ENCODE measurements at places on chromosomes 13 and 19.

DNA sequence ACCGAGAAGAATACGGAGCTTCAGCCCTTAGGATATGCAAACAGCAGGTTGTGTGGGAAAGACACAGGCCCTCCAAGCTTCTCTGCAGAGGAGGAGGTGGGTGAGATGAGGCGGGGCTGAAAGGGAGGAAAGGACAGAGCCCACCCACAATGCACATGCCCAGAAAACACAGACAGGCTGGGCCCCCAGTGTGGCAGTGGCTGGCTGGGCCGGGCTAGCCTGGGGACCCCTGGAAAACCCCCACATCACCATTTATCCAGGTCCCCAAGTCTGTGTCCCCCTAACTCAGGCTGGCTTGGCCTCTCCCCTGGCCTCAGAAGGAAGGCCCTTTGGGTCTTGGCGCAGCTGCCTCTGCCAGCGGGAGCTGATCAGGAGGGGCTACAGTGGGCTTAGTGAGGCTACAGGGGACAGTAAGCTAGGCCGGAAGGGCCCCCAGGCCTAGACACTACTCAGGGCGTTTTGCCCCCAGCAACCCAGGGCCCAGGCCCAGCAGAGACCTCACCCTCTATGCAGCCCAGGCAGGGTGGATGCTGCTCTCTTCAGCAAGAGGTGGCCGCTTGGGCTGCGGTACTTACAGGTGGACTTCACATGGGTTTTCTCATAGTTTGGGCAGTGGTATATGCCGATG, 119.5 kb downstream of the TUBA3C start:
- no peak for DNase-seq

DNA sequence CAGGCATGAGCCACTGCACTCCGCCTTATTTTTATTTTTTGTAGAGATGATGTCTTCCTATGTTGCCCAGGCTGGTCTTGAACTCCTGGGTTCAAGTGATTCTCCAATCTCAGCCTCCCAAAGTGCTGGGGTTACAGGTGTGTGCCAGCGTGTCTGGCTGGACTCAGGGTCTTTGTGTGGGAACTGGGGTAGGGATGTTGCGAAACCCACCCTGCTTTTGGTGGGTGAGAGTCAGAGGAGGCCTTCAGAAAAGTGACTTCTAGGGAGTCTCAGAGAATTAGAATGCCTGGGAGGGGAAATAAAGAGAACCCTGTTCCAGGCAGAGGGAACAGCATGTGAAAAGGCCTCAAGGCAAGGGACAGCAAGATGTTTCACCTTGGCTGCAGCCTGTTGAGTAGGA, 13.2 kb downstream of the TLE5 start:
- no peak for DNase-seq

GRCh38 chr13:110270507-110270906, 36.5 kb downstream of the COL4A1 start:
- DNase-seq: no peak

DNA sequence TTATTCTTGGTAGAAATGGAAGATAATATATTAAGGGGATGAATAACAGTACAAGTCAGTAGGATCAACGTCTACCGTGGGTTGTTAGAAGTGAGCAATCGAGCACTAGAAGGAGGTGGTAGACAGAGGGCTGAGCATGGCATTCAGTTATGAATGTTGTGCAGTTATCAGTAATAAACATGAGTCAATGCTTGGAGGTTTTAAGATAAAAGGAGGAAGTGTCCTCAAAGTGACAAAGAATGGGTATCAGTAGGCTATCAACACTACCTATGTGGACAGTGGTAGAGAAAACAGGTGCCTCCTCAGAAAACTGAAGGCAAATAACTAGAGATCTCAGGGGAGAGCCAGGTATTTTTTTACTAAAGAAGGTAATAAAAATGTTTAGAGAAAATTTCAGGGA, 1607.0 kb downstream of the PCDH9 start:
- DNase-seq: no peak

DNA sequence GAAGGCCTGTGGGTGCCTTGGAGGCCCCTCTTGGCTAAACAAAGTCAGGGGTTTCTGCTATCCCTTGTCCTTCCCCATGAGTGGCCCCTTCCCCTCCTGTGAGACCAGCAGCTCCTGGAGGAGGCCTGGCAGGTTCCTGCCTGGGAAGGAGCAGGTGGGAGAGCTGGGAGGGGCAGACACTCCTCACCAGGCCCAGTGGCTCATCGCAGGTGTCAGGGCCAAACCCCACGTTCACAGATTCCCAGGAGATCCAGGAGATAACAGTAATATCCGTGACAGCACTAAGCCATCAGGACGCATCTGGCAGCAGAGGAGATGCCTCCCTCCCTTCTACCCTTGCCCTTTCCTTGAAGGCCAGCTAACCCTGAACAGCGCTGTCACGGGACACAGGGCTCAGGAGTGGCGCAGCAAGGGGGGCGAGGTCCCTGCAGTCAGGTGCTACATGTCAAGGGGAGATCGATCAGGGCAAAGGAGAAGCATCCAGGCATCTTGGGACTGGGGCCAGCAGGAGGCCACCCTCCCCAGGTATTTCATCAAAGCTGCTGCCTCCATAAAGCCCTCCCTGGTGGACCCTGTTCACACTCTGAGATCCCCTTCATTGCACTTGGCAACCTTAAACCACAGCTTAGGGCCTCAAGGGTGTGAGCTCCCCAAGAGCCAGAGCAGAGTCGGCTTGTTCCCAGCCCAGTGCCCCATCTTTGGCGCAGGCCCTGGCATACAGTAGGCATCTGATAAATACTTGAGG, 4.8 kb downstream of the CEBPA start:
- no peak for DNase-seq

- DNase-seq: peak; percentile 63
Measured at GRCh38 chr13:87671031-87671752, at the start of gene SLITRK5. Gene SLITRK5 (plus strand): TSS chr13:87671371. CDS start chr13:87675389, 4,018 bp downstream.

- DNase-seq: peak; percentile 82
Measured at GRCh38 chr13:27424246-27425157, at the start of gene GTF3A. Gene GTF3A (plus strand): TSS chr13:27424619.

- DNase-seq: no peak
Measured at GRCh38 chr19:58326501-58326913, 287 bp upstream of the ZSCAN22 start.

- DNase-seq: no peak
Measured at GRCh38 chr19:29117926-29118325, 95.0 kb downstream of the UQCRFS1 start.

DNA sequence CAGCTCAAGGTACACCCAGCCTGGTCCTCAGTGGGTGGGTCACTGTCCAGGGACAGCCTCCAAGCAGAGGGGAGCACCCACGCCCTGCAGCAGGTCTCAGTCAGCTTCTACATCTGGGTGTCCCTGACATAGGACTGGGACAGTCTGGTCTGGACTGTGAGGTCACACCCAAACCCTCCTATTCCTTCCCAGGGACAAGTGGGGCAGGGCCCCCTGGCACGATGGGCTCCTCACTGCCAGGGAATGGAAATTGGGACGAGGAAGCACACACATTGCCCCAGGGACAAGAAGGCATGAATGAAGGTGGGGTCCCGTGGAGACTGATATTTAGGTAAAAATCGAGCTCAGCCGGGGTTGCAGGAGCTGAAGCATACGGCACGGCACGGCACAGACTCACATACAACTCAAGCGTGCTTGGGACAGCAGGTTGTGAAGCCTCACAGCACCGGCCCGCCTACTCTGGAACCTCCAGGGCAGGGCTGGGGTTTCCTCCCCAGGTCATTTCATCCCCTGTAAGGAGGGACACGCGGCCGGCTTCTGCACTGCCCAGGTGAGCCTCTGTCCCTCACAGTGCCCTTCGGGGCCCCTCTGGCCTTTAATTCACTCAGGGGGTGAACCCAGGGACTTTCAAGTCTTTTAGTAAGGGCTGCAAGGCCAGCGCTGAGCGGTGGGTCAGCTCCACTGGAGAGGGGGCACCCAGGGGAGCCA, 3.5 kb downstream of the PNMA8B start:
- no peak for DNase-seq

DNA sequence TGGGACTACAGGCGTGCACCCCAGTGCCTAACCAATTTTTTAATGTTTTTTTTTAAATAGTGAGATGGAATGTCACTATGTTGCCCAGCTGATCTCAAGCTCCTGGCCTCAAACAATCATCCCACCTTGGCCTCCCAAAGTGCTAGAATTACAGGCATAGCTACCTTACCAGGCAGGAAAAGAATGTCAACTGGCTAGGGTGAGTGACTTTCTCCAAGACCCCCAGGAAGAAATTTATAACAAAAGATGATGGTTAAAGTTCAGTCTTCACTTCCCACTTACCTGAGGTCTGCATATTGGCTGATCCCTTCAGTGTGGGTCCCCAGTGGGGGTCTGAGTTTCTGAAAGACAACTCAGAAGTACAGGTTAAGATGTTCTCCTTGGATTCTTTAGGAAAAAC, 893.0 kb downstream of the UQCRFS1 start:
- no peak for DNase-seq

GRCh38 chr19:38194061-38194701, 29.8 kb downstream of the DPF1 start:
- DNase-seq: no peak

GRCh38 chr13:39197647-39198007, 159.4 kb downstream of the NHLRC3 start:
- DNase-seq: no peak

Measured in activated gamma-delta T cell treated with Interleukin-2 at 50 U/mL for 16 hours (primary cell).